Effector memory CD4-positive, alpha-beta T cell (primary cell): ENCODE measurements at places on chromosomes 13 and 19.
A peak's percentile ranks its signal among the peaks of the same experiment; 100 is the strongest.

DNA sequence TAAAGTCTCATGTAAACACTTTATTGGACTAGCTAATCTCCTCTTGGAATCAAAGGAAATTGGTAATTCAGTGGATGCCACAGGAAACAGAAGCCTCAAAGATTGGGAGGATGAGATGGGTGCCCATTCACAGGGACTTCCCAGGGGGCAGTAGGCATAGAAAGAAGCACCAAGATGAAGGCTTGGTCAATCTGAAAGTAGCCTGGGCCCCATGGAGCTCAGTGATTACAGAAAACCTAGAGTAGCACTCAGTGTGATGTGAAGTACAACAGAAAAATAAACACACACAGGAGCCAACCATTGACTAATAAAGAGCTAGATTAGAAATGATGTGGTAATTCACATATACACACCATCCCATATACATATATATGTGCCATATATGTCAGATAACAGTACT, 560.6 kb downstream of the TBC1D4 start:
- DNase-seq = no peak
- no peaks in the 10 kb centered on the region for H3K36me3 ChIP-seq
- H3K27me3 ChIP-seq = no peaks in the 10 kb centered on the region
- no peaks in the 10 kb centered on the region for H3K4me1 ChIP-seq
- H3K4me3 ChIP-seq = no peak overlapping the region
- H3K27ac ChIP-seq = no peak overlapping the region

DNA sequence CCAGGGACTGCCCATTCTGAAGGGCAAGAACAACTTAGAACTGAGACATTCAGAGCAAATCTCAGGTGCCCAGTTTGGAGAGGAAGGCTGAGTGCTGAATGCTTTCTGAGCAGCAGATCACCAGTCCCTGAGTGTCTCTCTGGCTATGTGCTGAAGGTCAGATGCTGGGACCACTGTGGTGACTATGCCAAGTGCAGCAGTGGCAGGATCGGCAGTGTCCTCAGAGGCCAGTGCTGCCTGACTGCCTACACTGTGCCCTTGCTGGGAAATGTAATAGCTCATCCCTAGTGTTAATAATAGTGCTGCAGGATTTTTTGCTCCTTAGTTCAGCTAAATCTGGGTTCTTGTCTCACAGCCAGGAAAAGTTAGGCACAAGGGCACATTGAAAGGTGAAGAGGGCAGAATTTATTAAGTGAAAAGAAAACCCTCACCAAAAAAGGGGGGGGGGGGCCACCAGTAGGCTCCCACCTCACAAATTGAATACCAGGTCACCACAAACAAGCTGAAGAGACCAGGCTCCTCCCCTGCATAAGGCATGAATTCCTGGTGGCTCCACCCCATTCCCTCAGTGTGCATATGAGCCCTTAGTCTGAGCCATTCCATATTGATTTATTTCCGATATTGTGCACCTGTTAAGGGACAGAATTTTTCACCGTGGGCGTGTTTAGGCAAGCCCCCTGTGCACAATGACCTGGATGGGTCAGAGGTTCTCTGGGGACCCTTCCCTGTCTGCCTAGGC, 18.5 kb downstream of the RFXAP start:
- H3K27me3 ChIP-seq = no peaks in the 10 kb centered on the region
- no peak for DNase-seq
- H3K4me1 ChIP-seq = no peaks in the 10 kb centered on the region
- no peak overlapping the region for H3K4me3 ChIP-seq

GRCh38 chr19:14002571-14003250, 3.4 kb downstream of the RFX1 start:
- H3K27me3 ChIP-seq = no peaks in the 10 kb centered on the region
- DNase-seq = no peak
- peak overlapping the region; percentile 72 for H3K27ac ChIP-seq
- peaks cover 1% of the 10 kb centered on the region for H3K36me3 ChIP-seq

GRCh38 chr19:40360708-40361241, 12.3 kb downstream of the PLD3 start:
- DNase-seq = no peak
- H3K27me3 ChIP-seq = no peaks in the 10 kb centered on the region
- no peak overlapping the region for H3K27ac ChIP-seq
- no peak overlapping the region for H3K4me3 ChIP-seq

DNA sequence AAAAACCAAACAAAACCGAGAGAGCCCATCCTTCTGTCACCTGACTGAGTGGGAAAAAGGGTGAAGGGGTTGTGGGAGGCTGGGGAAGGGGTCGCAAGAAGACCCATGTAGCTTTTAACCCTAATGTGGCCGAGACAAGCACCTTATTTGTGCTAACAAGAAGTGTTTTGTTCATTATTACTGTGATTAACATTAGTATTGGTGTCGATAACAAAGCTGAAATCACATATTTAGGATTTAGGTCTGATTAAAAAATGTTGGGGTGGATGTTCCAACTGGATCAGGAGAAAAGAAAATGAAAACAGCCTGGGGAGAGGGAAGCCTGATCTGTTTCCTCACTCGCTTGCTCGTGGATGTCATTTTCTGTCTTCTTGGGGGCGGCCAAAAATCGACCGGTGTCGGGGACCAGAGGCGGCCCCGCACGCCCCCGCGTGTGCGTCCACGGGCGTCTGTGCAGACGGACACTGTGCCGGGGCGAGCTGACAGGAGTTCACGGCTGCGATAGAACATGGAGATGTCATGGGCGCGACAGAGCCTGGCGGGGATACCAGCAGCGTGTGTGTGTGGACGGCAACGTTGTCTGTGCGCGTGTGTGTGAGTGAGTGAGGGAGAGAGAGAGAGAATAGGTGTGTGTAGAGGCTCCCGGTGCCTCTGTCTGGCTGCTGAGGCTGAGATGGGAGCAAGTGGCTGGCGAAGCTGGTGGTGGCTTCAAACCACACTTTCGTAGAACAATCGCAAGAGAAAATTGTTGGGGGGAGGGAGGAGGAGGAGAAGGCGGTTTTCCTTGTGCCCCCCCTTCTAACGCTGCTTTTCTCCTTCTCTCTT, 29.1 kb downstream of the NFIX start:
- peak overlapping the region; percentile 17 for H3K4me3 ChIP-seq
- DNase-seq = no peak
- no peak overlapping the region for H3K27ac ChIP-seq
- peaks cover 11% of the 10 kb centered on the region for H3K4me1 ChIP-seq

DNA sequence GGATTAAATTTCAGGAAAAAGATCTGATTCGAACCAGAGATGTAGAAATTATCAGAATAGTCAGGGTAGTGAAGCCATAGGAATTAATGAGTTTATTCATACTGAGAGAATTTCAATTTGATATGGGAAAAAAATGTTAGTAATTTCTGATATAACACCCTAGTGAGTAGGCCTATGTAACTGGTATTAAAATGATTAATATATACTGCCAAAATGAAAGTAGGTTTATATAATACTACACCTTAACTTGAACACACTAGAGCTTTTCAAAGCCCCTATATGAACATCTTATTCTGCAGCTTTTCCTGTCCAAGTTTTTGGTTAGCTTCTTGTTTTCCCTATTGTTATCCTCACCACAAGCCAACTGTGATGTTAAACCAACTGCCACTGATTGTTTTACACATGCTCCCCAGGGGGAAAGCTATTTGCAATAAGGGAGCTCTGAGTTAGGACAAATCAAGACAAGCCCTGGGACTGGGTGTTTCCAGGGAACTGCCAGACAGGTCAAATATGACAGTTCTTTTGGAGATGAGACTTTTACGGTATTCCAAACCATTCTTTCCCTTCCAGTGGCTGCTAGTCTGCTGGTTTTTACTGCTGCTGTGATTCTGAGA, 45.3 kb downstream of the FNDC3A start:
- no peaks in the 10 kb centered on the region for H3K27me3 ChIP-seq
- no peak for DNase-seq
- no peaks in the 10 kb centered on the region for H3K4me1 ChIP-seq
- peaks cover 6% of the 10 kb centered on the region for H3K36me3 ChIP-seq
- H3K27ac ChIP-seq = no peak overlapping the region

- no peak for DNase-seq
- no peak overlapping the region for H3K27ac ChIP-seq
- H3K4me3 ChIP-seq = no peak overlapping the region
- H3K36me3 ChIP-seq = no peaks in the 10 kb centered on the region
Measured at GRCh38 chr13:65943024-65943423, 1287.1 kb downstream of the PCDH9 start.

GRCh38 chr19:17205237-17206140, 9.7 kb upstream of the USE1 start:
- peak; percentile 36 for DNase-seq
- no peaks in the 10 kb centered on the region for H3K4me1 ChIP-seq
- H3K27ac ChIP-seq = no peak overlapping the region
- H3K4me3 ChIP-seq = no peak overlapping the region

- H3K4me3 ChIP-seq = no peak overlapping the region
- no peak overlapping the region for H3K27ac ChIP-seq
- no peaks in the 10 kb centered on the region for H3K36me3 ChIP-seq
- peak; percentile 14 for DNase-seq
- no peaks in the 10 kb centered on the region for H3K27me3 ChIP-seq
Measured at GRCh38 chr13:45847554-45848224, 3.9 kb downstream of the SIAH3 start.

DNA sequence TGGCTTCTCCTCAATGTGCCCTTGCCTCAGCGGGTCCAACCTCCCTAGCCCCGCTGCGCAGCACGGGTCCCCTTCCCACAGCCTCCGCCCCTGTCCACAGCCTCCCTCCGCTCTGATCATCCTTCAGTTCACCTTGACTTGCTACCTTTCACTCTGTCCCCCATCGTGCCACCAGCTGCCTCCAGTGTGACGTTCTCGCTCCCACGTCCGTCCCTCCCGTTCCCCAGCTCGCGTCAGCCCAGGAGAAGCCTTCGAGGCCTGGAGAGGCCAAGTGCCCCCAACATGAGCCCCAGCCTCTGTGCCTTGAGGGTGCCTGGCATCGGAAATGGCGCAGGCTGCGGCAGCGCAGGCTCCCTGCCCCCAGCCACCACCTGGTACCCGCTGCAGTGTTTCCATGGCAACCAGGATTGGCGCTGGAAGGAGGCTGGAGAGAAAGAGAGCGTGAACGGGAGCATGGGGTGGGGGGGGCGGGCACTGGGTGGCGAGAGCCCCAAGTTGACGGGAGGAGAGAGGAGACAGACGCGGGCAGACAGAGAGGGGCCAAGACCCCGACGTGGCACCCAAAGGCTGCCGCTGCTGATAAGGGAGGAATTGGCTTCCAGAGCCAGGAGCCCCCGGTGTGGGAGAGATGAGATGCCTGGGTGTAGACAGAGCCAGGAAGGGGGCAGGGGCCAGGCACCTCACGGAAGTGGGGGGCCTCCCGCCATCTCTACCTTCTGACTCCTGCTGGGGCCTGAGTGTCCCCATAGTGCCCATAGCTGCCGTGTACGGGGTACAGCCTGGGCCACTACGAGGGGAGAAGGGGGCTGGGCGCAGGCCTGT, 844 bp upstream of the ASPDH start:
- H3K27me3 ChIP-seq = no peaks in the 10 kb centered on the region
- no peaks in the 10 kb centered on the region for H3K36me3 ChIP-seq
- no peak for DNase-seq
- no peak overlapping the region for H3K4me3 ChIP-seq

- H3K4me1 ChIP-seq = peaks cover 12% of the 10 kb centered on the region
- H3K4me3 ChIP-seq = no peak overlapping the region
- H3K36me3 ChIP-seq = peaks cover 10% of the 10 kb centered on the region
- no peak overlapping the region for H3K27ac ChIP-seq
- no peaks in the 10 kb centered on the region for H3K27me3 ChIP-seq
Measured at GRCh38 chr19:56144376-56144775, 3.3 kb downstream of the ZNF444 start.

DNA sequence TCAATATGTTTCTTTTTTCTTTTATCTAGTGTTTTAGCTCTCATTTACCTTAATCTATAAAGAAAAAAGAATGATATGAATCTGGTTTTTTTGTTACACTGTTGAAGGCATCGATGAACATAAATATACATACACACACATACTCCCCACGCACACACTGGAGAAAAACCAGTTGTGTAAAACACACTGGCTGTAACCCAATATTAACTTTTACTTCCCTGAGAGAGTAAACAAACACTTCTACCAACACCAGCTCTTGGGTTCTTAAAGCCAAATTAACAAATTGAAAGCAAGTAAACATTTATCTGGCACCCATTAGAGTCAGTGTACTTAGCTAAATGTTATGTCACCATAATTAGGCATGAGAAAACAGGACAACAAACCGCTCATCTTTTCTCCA, 145.7 kb downstream of the ABCC4 start:
- H3K27ac ChIP-seq = no peak overlapping the region
- no peak for DNase-seq
- no peaks in the 10 kb centered on the region for H3K27me3 ChIP-seq
- no peaks in the 10 kb centered on the region for H3K4me1 ChIP-seq

DNA sequence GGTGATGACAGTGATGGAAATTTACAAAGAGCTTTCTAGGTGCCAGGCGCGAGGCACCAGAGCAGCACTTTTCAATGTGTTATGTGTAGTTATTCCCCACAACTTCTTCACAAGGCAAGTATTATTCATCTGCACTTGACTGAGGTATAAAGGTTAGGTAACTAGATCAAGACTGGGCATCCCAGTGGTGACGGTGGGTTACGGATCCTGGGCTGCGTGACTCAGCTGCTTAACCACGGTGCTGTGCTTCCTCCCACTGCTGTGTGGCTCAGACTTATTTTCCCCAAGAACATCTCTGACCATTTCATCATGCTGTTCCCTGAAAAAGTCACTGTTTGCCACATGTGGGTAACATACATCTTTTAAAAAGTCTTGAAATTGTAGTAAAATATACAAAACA, 19.3 kb downstream of the EDDM13 start:
- H3K4me1 ChIP-seq = no peaks in the 10 kb centered on the region
- no peaks in the 10 kb centered on the region for H3K27me3 ChIP-seq
- peaks cover 3% of the 10 kb centered on the region for H3K36me3 ChIP-seq
- no peak overlapping the region for H3K4me3 ChIP-seq

- DNase-seq = no peak
- no peak overlapping the region for H3K4me3 ChIP-seq
- no peaks in the 10 kb centered on the region for H3K27me3 ChIP-seq
- H3K27ac ChIP-seq = no peak overlapping the region
Measured at GRCh38 chr19:36719687-36720556, 32.5 kb downstream of the ZNF567 start.

DNA sequence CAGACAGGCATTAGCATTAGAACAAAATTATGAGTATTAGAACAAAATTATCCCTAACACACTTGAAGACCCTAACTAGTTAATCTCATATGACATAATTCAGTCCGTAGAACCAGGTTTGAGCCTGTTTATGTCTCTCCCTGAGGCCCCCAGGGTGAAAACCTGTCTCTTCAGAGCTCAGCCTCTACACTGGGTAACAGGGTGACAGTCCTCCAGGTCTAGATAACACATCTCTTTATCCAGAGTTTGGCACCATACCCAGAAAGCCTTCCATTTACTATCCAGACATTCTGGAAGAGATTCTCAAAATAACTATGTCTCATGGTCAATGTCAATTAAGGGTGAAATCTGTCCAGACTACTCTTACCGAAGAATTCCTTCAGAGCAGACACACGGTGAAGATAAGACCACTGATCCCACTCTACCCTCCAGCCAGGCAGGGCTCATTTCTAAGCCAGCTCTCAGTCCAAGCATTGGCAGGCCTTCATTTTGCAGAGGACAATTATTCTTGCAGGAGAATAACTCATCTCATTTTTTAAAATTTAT, 1195.3 kb downstream of the EFNB2 start:
- no peak overlapping the region for H3K27ac ChIP-seq
- H3K36me3 ChIP-seq = no peaks in the 10 kb centered on the region
- H3K4me3 ChIP-seq = no peak overlapping the region
- H3K4me1 ChIP-seq = no peaks in the 10 kb centered on the region
- H3K27me3 ChIP-seq = no peaks in the 10 kb centered on the region

GRCh38 chr13:25886438-25887214, 165.2 kb downstream of the SHISA2 start:
- peaks cover 5% of the 10 kb centered on the region for H3K4me1 ChIP-seq
- H3K4me3 ChIP-seq = no peak overlapping the region
- no peak for DNase-seq
